ENCODE measurements at places on chromosomes 12 and 14.

GRCh38 chr14:56195223-56195622 lies 77.0 kb downstream of the PELI2 start:
- no peak for DNase-seq

DNA sequence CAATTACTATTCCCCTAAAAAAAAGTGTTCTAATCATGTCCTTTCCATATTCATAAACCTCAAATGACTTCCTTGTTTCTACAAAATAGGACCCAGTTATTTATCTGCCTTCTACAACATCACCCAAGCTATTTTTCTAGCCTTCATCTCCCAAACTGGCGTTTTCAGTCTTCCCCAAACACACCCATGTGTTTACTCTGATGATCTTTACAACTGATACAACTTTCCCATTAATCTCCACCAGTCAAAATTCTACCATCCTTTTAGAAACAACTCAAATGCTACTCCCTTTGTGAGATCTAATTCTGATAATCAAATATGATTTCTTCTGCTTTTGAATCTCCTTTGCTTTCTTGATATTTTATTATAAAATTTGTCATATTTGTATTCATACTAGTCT lies 114.5 kb downstream of the DUSP6 start:
- no peak for DNase-seq

- no peak for DNase-seq
Observed at GRCh38 chr12:110134691-110135411, 10.7 kb downstream of the IFT81 start.

DNA sequence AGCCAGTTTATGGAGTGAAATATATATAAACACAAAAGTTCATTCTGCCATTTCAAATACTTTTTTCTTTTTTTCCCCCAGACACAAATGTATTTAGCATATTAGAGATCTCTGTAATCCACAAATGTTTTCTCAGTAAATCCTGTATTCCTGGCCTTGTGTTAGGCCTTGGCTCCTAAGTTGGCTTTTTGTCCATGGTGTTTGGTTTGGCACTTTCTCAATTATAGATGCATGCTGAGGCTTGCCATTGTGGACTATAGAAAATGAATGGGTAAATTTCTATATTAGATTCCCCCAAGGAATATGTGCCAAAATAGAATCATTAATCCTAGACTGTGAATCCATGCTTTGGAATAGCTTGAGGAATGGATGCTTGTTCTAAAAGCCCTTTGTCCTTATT lies 17.0 kb downstream of the RIC8B start:
- no peak for DNase-seq

- no peak for DNase-seq
Observed at GRCh38 chr12:24138041-24138440, 188.6 kb upstream of the SOX5 start.

DNA sequence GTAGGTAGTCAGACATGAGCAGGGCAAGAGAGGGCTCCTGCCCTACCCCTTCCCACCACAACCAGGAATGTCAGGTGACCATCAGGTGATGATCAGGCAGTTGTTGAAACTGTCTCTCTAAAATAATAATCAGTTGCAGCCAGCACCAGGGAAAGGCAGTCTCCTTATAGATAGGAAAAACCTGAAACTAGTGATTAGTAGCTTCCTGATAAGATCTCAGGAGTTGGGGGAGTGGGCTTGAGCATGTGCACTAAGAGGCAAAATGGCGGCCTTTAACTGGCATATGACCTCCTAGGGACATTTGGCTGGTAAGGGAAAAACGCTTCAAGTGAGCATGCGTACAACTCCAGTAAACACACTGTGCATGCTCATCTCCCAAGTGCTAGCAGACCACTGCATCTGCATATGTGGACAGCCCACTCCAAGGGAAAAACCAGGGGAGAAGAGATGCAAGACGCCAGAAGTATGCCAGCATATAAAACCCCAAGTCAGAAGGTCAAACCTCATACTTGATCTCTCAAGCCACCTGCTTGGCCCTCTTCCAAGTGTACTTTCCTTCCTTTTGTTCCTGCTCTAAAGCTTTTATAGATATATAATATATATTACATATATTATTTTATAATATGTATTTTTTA lies 37.1 kb downstream of the TGFB3 start:
- DNase-seq = no peak

GRCh38 chr12:91994208-91994797 lies 151.3 kb downstream of the BTG1 start:
- DNase-seq = no peak

DNA sequence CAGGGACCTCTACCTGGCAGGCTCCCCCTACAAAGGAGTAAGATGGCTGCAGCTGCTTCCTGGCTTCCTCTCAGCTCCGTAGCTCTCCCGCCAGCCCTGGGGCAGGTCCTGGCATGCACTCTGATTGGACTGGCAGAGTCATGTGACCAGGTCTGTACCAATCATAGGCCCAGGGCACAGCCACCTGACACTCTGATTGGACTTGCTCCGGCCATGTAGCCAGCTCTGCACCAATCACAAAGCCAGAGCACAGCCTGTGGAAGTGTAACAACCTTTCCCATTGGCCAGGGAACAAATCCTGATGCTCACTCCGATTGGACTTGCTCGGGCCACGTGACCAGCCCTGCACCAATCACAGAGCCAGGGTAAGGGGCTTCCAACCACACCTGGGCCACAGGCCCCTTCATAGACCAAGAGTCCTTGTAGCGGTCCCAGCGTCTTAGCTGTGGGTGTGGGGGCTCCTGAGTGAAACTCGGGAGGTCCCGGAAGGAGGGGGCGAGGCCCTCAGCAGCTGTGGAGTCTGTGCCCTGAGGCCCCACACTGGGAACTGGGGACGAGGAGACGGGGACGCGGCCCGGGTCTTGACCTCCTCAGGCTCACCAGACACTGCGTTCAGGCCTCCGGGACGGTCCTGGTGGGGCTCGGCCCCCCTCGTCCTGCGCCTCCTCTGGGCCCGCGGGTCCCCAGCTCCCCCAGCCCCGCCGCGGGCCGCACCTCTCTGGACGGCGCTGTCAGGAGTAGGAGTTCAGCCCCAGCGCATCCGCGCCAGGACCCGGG lies 210.6 kb downstream of the ADGRD1 start:
- no peak for DNase-seq

DNA sequence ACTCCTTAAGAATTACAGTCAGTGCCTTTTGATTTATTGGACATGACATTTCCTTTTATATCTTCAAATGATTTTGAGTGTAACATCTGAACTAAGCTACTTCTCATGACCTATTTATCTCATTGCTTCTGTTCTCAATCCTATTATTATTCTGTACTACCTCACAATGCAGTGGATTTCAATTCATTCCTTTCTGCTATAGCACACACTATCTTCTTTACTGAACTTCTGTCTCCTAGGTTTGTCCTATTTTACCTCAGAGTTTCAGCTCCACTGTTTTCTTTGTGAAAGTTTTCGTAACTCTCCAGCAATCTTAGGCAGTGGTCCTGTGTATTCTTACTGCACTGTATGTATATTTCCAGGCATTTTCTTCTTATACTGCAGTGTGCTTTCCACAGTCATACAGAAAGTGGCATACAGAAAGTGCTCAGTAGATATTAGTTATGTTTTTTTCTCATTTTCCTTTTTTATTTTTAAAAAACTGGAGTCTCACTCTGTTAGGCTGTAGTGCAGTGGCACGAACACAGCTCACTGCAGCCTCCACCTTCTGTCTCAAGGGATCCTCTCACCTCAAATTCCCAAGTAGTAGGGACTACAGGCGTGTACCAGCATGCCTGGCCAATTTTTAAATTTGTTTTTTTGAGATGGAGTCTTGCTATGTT lies 368.6 kb upstream of the RGS6 start:
- no peak for DNase-seq

- no peak for DNase-seq
Observed at GRCh38 chr12:72602581-72602980, 330.4 kb downstream of the TRHDE start.
